Stimulated activated CD4-positive, alpha-beta T cell treated with anti-CD3 and anti-CD28 coated beads, Interleukin-2, amount 100 ng/mL, for 24 hours (primary cell): ENCODE measurements at places on chromosomes 1 and 21.
A peak's percentile ranks its signal among the peaks of the same experiment; 100 is the strongest.

GRCh38 chr1:67850611-67851075 lies 17.4 kb upstream of the GNG12 start:
- DNase-seq: peak; percentile 16

DNA sequence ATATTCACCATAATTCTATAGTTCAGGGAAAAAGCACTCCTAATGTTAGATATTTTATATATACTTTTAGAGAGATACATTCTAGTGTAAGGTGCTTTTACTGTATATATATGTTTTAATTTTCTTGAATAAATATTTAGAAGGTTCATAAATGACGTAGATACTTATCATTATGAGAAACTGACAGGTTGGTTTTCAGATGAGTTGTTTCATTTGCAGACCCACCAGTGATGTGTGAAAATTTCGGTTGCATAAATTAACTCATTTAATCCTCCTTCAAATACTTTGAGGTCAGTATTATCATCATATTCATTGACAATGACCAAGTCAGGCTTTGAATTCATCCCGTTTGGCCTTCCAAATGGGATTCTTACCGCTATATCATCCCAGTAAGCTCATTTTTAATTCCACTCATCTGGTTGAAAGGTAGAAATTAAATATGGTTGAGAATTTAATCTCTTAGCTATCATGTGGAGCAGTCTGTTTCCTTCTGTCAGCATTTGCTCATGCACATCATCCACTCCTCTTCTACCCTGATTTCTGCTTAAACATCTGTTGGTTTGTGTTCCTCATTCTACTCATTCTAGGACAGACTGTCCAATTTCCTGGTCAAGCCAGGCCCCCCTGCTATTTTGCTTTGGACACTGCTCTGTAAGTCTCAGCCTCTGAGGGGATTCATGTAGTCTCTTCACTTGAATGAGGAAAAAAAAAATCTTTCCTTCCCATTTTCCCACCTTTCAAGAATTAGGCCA lies 1156.6 kb downstream of the PLA2G4A start:
- no peak for DNase-seq

- no peak for DNase-seq
Measured at GRCh38 chr1:244439391-244440032, 12.2 kb downstream of the ADSS2 start.

- no peak for DNase-seq
Measured at GRCh38 chr1:51255331-51255730, 19.3 kb downstream of the RNF11 start.

DNA sequence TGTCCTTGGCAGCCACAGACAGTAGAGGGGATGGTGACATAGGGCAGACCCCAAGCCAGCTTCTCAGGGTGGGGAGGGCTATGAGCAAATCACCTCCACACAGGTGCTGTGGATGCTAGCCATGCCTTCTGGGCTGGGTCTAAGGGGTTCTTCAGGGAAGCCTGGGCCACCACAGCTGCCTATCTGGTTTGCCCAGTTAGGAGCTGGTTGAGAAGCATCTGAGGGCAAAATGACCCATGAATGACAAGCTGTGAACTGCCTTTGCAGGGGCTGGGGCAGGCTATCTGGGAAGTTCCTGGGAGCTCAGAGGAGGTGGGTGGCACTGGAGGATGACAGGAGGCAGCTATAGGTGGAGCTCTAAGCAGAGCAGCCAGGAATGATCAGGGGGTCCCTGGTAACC lies 10.1 kb upstream of the ARHGEF10L start:
- no peak for DNase-seq

- DNase-seq: peak; percentile 50
Measured at GRCh38 chr1:23184212-23184934, 15.7 kb upstream of the LUZP1 start.

DNA sequence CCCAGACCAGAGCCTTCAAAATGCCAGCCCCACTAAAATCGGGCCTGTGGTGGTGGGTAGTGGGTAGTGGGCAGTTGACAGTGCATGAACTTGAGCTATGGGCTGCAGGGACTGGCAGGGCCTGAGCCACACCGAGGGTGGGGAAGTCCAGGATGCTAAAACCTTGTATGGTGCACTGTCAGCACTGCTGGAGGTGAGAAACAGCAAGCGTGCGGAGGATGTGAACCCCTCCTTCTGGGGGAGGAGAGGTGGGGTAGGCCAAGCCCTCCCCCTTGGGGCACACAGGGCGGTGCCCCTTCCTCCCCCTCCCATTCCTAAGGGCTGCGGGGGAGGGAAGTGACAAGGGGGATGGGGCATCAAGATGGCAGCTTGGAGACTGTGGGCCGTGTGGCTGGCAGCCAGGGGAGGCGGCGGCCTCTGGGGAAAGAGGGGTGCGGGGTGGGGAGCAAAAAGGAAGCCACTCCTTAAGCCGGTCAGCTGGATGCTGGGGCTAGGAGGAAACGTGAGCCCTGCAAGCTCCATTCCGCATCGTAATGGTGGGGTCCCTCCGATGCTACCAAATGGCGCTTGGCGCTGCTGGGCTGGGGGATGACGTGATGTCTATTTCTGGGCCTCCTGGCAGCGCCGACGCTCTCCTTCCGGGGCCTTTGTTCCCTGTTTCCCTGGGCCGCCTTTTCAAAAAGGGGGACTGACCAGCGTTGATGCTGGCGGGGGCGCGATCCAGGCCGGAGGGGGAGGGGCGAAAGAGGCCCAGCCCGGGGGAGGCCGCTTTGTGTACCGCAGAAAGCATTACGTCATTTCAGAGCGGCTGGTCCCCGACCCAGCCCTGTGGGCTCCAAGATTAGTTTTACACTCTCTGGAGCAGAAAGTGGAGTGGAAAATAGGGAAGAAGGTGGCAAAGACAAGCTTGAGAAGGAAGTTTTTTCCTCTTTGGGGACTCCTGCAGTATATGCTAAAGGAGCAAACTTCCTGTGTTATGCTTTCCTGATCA lies 809 bp downstream of the SYT11 start:
- DNase-seq: peak; percentile 57

DNA sequence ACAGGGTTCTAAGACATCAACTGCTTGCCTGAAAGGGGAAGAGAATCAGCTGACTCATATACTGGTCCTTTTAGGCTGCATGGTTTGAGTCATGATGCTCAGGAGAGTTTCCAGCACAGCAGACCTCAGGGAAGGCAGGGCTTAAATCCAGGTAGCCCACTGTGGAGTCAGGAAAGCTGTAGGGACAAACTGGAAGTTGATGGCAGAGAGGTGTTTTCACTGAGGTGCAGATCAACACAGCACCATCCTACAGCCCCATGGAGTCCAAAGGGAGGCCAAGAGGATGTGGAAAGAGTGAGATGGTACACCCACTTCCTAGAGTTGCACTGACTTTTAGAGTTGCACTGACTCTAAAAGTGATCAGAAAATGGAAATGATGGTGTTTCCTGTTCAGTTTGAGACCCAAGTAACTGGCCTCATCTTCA lies 252.4 kb upstream of the DUSP10 start:
- DNase-seq: peak; percentile 26

DNA sequence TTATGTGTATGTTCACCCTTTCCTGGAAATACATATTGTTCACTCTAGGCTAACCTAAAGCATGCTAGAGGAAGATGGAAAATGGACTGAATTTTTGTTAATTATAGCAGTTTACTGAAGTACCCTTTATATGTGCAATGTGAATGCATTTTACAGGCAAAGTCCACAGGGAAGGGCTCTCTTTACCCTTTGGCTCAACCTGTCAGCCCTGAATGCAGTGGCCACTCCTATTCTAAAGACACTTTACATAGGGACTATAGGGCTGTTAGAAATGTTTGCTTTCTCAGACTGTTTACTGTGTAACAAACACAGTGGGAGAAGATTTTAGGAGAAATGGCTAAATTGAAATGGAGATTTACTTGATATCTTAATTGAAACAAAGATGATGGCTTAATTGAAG lies 78.5 kb downstream of the BRINP2 start:
- no peak for DNase-seq

- DNase-seq: no peak
Measured at GRCh38 chr1:42469727-42470126, 6.6 kb downstream of the CCDC30 start.

DNA sequence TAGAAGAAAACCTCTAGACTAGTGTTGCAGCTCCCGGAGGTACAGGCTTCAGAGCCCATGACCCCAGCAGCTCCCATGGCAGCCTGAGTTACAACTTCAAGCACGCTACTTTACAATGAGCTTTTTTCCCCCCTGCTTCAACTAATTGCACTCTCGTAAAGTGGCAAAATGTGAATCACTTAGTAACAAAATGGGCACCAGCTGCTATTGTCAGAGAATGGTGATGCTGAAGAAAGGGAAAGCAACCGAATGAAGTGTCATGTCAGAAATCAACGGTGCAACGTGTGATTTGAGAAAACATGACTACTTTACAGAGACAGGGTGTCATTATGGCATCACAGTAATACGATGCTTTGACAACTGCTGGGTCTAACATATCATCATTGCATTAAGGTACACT lies 40.5 kb downstream of the ESRRG start:
- DNase-seq: no peak

- no peak for DNase-seq
Measured at GRCh38 chr1:41101076-41101475, 79.6 kb upstream of the SLFNL1 start.

GRCh38 chr1:152758636-152759035 lies 811 bp downstream of the KPRP start:
- DNase-seq: no peak

DNA sequence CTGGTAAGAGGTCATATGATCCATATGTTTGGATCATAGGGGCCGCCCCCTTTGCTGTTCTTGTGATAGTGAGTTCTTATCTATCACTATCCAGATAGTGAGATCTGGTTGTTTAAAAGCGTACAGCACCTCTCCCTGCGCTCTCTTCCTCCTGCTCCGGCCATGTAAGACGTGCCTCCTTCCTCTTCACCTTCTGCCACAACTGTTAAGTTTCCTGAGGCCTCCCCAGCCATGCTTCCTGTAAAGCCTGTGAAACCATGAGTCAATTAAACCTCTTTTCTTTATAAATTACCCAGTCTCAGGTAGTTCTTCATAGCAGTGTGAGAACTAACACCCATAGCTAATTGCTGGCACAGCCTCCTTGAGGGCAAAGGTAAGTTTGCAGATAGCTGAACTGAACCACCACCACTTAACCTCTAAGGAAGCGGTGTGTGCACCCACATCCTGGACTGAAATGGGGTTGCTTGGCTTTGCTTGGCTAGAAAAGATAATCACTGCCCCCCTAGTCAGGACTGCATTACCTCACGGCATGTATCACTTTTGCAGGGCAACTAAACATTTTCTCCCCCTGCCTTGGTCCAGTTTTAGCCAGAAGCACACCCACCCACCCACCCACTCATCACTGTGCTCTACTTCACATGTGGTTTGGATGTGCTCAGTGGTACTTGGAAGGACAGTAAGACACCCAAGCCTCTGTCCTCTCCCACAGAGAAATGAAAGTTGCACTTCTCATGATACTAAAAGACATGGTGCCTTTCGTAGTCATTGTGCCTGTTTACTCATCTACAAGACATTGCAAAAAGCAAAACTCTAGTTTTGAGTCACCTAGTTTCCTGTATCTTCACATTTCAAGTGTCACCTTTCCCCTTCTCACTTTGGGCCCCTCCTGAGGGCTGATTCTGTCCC lies 23.1 kb upstream of the PTAFR start:
- DNase-seq: peak; percentile 58

DNA sequence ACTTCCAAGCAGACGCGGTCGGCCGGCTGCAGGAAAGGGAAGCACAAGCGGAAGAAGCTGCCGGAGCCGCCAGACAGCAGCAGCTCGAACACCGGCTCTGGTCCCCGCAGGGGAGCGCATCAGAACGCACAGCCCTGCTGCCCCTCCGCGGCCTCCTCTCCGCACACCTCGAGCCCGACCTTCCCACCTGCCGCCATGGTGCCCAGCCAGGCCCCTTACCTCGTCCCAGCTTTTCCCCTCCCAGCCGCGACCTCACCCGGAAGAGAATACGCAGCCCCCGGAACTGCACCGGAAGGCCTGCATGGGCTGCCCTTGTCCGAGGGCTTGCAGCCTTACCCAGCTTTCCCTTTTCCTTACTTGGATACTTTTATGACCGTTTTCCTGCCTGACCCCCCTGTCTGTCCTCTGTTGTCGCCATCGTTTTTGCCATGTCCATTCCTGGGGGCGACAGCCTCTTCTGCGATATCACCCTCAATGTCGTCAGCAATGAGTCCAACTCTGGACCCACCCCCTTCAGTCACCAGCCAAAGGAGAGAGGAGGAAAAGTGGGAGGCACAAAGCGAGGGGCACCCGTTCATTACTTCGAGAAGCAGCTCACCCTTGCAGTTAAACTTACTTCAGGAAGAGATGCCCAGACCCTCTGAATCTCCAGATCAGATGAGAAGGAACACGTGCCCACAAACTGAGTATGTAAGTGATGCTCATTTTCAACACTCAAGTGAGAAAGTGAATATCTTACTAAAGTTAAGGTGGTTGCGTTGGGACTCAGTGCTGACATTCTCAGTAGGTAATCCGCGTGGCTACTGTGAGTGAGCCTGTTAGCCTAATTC lies 25.5 kb downstream of the UTS2 start:
- DNase-seq: peak; percentile 47
